Type B pancreatic cell (in vitro differentiated cells): ENCODE measurements at places on chromosomes 4 and X. TPM values are rescaled to one million over a fixed set of nuclear protein-coding genes. Genes with fewer than 3 reads are reported as not detected.

- no peak for DNase-seq
Measured at GRCh38 chrX:20507901-20508620, 241.4 kb upstream of the RPS6KA3 start.

The PABPC1L2A gene
- total RNA-seq, result not detected in 2 replicates

DNA sequence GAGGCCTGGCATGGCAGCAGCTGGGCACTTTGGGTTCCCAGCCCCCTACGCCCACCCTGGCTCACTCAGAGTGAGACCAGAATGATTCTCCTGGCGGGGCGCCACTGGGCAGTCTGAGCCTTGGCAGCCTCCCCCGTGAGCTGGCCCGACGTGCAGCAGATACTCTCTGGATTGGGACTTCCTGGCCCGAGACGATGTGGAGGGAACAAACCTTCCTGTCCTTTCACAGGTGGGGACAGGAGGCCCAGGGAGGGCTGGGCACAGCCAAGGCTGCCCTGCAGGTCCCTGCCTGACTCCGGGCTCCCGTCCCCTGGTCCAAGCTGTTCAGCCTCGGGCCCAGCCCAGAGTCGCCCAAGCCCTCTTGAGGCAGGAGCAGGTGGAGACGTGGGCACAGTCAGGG is 17.9 kb upstream of the ADD1 start:
- DNase-seq, result no peak

The GLRA2 gene
- 0.38 and 1.6 TPM in 2 replicates for total RNA-seq

DNA sequence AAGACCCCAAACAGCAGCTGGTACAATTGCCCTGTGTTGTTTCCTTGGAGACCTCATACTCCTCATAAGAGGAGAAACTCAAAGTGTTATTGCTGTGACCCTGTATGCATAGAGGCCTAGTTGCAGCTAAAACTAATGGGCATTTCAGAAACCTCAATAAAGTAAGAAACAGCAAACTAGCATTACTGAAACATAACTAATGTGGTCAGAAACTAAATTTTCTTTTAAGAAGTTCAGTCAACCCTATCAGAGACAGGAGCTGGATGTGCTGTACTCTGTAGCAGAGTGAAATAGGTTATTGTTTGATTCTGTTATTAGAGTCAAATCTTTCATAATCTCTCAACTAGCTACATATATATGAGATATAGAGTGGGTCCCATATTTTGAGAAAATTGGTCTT is 257.5 kb upstream of the IRS4 start:
- DNase-seq, result no peak

The PCDH11X gene
- 6.9 and 11.2 TPM in 2 replicates for total RNA-seq

GRCh38 chr4:148173397-148174017 is 268.7 kb downstream of the NR3C2 start:
- no peak for DNase-seq

- DNase-seq, result no peak
Measured at GRCh38 chr4:33592701-33593100, 2651.6 kb downstream of the ARAP2 start.

- DNase-seq, result no peak
Measured at GRCh38 chr4:86356425-86357210, 3.2 kb downstream of the MAPK10 start.

DNA sequence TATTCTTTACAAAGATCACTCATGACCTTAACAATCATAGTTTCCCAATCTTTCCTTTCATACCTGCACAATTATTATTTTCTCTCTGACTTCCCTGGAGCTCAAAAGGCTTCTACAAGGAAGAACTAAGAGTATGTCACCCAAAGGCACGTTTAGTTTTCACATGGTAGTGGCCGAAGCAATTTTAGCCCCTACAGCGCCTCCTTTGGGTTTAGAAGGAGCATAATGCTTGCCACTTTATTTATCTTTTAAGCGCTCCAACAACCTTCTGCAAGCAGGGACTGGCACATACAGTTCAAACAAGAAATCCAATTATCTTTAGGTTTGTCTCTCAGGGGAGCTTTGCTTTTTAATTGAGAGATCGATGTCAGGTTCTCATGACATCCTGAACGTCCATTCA is 42.0 kb upstream of the IGSF1 start:
- DNase-seq, result no peak

The SMIM31 gene
- total RNA-seq, result not detected in 2 replicates

- no peak for DNase-seq
Measured at GRCh38 chr4:120018786-120019185, 47.9 kb downstream of the MAD2L1 start.

- DNase-seq, result peak; percentile 70
Measured at GRCh38 chrX:13938051-13938828, 91.5 kb downstream of the GEMIN8 start.

DNA sequence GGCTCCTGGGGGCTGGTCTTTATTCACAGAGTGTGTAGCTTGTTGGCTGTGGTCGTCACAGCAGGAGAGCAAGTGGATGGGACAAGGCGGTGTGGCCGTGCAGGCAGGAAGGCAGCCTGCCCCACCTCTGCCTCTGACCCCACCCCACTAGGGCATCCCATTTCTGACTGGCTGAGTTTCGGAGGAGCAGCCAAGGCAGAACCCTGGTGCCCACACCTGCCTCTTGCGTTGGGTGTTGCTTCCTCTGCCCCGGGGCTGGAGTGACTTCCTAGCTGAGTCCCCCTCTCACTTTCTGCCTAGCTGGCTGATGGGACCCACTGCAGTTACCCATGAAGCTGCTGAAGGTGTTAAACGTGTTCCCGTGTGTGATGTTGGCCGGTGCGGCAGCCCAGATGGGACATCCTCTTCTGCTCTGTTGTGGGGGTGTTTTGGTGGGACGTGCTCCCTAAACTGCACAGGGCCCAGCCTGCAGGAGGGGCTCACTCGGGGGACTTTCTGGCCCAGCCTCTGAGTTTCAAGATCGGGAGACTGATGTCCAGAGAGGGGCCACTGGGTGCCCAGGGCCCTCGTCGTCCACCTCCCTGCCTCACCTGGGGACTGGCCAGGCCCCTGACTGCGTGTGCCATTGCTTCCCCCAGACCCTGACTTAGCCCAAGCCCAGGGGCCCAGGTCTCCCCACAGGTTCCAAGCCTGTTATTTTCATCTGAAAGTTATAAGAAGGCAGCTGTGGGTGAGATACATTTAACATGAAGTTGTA is 101.5 kb downstream of the PSAPL1 start:
- DNase-seq, result no peak
